Activated CD4-positive, alpha-beta T cell treated with anti-CD3 and anti-CD28 coated beads for 4 hours (primary cell): ENCODE measurements at places on chromosomes 3 and 15.

- DNase-seq = no peak
Observed at GRCh38 chr3:184583578-184584451, 22.2 kb downstream of the EPHB3 start.

DNA sequence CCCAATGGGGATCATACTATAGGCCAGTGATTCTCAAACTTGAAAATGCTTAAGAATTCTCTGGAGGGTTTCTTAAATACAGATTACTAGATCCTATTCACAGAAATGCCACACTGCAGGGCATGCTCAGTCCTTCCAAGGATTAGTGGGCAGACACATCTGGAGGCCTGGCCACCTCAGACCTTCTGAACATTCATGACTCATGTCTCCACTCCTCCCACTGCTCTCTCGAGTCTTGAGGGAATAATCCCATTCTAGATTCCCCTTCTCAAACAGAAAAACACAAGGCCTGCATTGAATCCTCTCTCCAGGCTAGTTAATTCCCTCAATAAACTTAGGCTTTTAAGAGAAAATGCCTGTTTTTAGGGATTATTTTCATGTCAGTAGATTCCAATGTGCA is 22.1 kb downstream of the ZNF621 start:
- no peak for DNase-seq

GRCh38 chr3:36784138-36784635 is 19.8 kb upstream of the DCLK3 start:
- DNase-seq = no peak

GRCh38 chr3:106714400-106714799 is 662.8 kb upstream of the CCDC54 start:
- DNase-seq = no peak

GRCh38 chr15:58793862-58794261 is 22.8 kb downstream of the MINDY2 start:
- DNase-seq = no peak

GRCh38 chr3:42660898-42661297 is 7.4 kb downstream of the ZBTB47 start:
- no peak for DNase-seq

DNA sequence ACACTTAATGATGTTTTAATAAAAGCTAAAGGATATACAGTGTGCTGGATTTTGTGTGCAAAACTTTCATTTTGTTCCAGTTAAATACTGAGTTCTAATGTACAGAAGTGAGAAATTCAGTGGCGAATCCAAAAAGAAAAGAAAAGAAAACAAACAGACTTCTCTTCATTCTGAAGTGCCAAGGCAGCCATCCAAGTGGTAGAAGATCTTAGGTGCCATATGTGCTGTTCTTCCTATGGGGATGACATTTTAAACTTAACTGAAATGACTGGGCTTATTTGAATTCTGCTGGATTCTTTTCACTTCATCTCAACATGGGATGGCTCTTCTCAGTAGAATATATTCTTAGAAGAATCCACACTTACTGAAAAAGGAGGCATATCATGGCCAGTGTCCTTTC is 416.5 kb downstream of the ROBO2 start:
- DNase-seq = no peak
